CD4-positive, alpha-beta T cell treated with Interleukin-2 at 100 ng/mL for 4 hours (primary cell): ENCODE measurements at places on chromosomes 2 and 18.
A peak's percentile ranks its signal among the peaks of the same experiment; 100 is the strongest.

GRCh38 chr2:31238126-31238905, 4.4 kb downstream of the EHD3 start:
- DNase-seq, result no peak

GRCh38 chr18:21277578-21277977, 35.5 kb downstream of the GREB1L start:
- no peak for DNase-seq

- no peak for DNase-seq
Observed at GRCh38 chr2:138493334-138493733, 8.2 kb upstream of the SPOPL start.

- no peak for DNase-seq
Observed at GRCh38 chr2:43274055-43274454, 47.6 kb upstream of the ZFP36L2 start.

DNA sequence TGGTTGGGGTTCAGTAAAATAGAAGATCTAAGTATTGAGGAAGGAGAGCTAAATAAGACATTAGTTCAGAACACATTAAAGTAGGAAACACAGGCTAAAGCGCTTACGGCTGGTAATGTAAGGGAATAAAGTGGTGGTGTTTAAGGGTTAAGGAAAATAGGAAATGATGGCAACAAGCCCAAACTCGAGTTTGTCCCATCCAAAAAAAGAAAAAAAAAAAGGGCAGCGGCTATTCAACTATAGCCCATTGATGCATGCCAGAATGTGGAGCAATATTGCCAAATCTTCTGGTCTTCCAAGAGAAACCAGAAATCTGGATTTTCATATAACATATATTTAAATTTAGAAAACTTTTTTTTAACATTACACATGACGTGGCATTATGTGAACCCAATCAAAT, 161.0 kb downstream of the ARHGAP15 start:
- DNase-seq, result no peak

GRCh38 chr2:214830794-214831346, 21.4 kb upstream of the BARD1 start:
- peak; percentile 23 for DNase-seq

- no peak for DNase-seq
Observed at GRCh38 chr2:217142649-217143266, 282.9 kb upstream of the TNP1 start.

DNA sequence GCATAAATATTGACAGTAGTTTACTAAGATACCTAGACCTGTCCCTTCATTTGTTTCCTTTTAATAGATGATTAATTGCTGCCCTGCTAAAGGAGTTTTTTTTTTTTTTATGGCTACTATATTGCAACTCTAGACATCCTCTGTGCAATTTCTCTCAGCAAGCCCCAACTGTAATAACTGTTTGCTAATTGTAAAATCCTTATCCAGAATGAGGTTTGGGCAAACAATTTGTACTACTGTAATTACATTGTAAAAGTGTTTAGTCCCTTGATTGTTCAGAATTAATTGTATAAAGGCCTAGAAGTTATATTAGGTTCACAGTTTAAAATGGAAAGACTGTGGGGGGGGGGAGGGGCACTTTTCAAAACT, 3.7 kb upstream of the MEIS1 start:
- no peak for DNase-seq

- DNase-seq, result no peak
Observed at GRCh38 chr2:81235601-81236000, 931.0 kb upstream of the LRRTM1 start.

- no peak for DNase-seq
Observed at GRCh38 chr18:71212222-71212621, 923.4 kb downstream of the SOCS6 start.

GRCh38 chr18:46657115-46657955, at the start of gene LOXHD1:
Gene LOXHD1, minus strand, starts transcription at chr18:46657220. Its CDS starts 187 bp downstream, at chr18:46657033.
- DNase-seq, result no peak

- no peak for DNase-seq
Observed at GRCh38 chr2:206311026-206311425, 36.6 kb downstream of the ZDBF2 start.

- DNase-seq, result no peak
Observed at GRCh38 chr2:196159221-196159892, 12.0 kb downstream of the STK17B start.

DNA sequence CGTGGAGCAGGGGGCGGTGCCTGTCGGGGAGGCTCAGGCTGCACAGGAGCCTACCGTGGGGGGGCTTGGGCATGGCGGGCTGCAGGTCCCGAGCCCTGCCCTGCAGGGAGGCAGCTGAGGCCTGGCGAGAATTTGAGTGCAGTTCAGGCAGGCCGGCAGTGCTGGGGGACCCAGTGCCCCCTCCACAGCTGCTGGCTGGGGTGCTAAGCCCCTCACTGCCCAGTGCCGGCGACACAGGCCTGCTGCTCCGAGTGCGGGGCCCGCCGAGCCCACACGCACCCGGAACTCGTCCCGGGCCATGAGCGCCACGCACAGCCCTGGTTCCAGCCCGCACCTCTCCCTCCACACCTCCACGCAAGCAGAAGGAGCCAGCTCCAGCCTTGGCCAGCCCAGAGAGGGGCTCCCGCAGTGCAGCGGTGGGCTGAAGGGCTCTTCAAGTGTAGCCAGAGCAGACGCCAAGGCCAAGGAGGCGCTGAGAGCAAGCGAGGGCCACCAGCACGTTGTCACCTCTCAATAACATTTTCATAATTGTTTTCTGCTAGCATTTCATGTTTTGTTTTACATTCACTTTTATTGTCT, 1378.9 kb upstream of the CELF4 start:
- DNase-seq, result no peak

GRCh38 chr18:65282096-65282495, 468.7 kb upstream of the CDH7 start:
- DNase-seq, result no peak

GRCh38 chr2:204452464-204453023, 92.7 kb upstream of the PARD3B start:
- no peak for DNase-seq

- no peak for DNase-seq
Observed at GRCh38 chr2:77155511-77155910, 366.7 kb downstream of the LRRTM4 start.

DNA sequence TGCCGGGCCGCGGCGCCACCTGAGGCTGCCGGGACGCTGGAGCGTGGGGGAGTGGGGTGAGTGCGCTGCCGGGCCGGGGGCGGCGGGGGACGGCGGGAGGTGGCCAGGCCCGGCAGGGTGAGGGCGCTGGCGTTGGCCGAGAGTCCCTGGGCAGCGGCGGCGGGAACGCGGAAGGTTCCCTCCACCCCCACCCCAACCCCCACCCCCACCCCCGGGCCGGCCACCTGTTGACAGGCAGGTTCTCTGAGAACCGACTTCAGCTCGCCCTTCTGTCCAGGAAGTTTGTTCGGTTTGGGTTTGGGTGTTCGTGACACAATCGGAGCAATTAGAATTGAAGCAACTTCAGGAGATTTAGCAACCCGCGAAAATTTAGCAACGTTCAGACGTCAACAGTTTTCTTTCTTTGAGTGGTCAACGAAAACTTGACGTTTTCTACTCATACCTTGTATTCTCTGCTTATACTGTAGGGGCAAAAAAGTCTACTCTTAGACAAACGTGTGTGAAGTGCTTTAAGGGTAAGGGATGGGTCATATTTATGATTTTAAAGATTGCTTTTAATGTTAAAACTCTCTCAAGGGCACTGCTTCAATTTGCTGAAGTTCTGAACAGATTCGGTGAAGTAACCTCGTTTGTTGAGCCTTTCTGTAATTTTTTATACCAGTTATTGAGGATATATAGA, 9.3 kb downstream of the OTX1 start:
- no peak for DNase-seq

GRCh38 chr2:86622519-86623042, 1.1 kb downstream of the RNF103 start:
- DNase-seq, result peak; percentile 11

GRCh38 chr2:112884869-112885505, 26.0 kb upstream of the IL37 start:
- peak; percentile 80 for DNase-seq

- DNase-seq, result no peak
Observed at GRCh38 chr2:17617955-17618354, 77.5 kb downstream of the VSNL1 start.

DNA sequence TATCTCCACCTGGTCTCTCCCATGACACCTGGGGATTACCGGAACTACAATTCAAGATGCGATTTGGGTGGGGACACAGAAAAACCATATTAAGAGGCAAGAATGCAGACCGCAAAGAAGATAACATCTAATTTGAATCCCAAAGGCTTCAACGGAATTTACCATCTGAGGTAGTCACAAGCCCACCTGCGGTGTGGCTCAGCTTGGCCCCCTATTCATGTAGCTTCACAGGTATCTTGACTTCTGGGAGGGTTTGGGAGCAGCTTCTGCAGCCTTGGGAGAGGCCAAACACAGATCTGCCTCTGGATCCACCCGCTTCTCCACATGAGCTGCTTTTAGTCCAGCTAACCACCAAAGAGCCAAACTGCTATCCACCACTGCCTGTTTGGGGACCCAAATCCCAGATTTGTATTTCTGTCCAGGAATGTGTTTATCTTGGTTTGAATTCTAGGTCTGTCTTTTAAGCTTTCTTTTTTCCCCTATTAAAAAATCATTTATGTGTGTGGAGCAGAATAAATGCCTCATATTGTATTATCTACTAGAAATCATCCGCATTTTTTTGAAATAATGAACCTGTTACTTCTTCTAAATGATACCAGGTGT, 247.6 kb downstream of the DLGAP1 start:
- no peak for DNase-seq

DNA sequence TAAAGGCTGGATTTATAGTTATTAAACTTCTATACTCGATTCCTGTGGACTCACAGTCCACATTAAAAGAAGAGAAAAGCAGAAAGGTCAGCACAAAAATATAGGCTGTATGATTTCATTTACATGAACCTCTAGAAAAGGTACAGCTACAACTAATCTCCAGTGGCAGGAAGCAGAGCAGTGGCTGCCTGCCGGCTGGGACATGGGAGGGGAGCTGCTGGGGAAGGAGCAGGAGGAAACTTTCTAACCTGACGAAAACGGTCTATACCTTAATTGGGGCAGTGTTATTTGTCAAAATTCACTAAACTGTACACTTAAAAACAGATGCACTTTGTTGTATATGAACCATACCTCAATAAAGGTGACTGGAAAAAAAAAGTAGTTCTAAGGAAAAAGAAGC, 26.7 kb downstream of the KCTD1 start:
- DNase-seq, result no peak
